IMR-90 (cell line): ENCODE measurements at places on chromosomes 4 and X.
A peak's percentile ranks its signal among the peaks of the same experiment; 100 is the strongest.

- DNase-seq, result peak; percentile 30
Measured at GRCh38 chr4:102819588-102820365, 7.6 kb downstream of the UBE2D3 start.

- no peak for DNase-seq
Measured at GRCh38 chr4:1060621-1061020, 49.2 kb downstream of the FGFRL1 start.

GRCh38 chrX:9378980-9379696, 85.7 kb upstream of the TBL1X start:
- DNase-seq, result peak; percentile 52

DNA sequence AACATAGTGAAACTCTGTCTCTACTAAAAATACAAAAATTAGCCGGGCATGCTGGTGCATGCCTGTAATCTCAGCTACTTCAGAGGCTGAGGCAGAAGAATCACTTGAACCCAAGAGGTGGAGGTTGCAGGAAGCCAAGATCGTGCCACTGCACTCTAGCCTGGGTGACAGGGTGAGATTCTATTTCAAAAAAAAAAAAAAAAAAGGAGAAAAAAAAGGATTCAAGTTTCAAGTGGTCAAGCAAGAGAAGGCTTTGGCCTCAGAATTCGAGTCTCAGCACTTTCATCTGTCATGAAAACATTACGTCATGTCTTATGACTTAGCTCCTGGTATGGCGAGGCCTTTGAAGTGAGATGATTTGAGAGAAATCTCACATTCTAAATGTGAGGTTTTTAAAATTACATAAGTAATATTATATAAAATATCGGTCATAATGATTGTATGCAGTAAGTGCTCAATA, 21.2 kb upstream of the DHRSX start:
- DNase-seq, result no peak

DNA sequence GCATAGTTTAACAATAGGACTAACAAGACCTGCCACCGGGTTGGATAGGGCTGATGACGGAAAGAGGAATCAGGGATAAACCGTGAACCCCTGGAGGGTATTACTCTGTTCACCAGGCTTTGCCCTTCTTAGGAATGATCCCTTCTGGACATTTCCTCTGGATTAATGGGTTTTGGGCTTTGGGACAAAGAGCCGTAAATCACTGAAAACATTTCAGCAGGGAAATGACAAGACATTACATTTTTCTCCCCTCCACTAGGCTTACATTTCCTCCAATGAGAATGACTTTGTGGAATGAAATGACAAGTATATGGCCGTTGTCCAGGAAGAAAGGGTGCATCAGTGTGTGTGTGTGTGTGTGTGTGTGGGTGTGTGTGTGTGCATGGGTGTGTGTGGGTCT, 25.9 kb upstream of the RBPJ start:
- DNase-seq, result no peak

- DNase-seq, result no peak
Measured at GRCh38 chr4:148110169-148110568, 332.0 kb downstream of the NR3C2 start.

DNA sequence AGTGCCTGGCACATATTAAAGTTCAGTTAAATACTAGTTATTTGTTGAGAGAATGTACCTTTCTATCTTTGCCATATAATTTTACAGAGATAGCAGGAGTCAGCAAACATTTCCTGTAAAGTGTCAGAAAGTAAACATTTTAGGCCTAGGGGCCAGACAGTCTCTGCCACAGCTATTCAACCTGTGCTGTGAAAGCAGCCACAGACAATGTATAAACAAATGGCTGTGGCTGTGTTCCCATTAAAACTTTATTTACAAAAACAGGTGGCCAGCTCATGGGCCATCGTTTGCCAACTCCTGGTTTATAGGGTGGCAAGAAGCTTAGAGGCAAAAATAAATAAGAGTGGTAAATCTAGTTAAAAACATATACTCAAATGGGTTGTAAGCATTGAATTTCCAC, 34.0 kb upstream of the BRS3 start:
- DNase-seq, result no peak

DNA sequence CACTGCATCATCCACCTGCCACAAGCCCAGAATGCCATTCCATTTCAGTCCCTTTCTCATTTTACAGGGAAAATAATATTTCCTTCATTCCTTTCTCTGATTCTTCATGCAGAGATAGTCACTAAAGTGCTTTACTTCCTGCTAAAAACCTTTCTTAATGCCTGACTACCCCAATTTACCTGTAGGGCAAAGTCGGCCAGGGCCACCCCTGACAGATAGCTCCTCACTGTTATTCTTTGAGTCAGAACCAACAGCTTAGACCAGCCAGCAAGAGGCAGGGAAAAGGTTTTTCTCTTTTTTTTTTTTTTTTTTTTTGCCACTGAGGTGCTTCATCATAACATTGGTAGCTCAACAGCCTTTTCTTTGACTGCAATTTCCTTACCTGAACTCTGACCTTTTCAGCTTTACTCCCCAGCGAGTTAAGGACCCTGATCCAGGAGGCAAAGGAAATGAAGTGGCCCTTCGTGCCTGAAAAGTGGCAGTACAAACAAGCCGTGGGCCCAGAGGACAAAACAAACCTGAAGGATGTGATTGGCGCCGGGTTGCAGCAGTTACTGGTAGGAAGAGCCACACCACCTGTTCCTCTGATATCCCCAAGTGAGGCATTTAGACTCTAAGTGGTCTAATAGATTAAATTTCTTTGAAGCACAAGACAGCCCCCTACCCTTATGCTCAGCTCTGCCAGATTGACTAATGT, 85.0 kb downstream of the ALPK1 start:
- no peak for DNase-seq

DNA sequence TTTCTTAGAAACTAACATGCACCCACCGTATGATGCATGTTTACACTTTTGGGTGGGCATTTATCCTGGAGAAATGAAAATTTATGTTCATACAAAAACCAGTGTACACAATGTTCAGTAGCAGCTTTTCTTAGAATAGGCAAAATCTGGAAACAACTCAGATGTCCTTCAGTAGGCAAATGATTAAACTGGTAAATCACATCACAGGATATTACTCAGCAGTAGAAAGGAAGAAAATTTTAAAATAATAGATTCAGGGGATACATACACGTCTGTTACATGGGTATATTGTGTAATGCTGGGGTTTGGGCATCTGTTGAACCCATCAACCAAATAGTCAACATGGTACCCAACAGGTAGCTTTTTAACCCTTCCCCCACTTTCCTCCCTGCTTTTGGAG, 25.2 kb upstream of the HSPA4L start:
- no peak for DNase-seq

DNA sequence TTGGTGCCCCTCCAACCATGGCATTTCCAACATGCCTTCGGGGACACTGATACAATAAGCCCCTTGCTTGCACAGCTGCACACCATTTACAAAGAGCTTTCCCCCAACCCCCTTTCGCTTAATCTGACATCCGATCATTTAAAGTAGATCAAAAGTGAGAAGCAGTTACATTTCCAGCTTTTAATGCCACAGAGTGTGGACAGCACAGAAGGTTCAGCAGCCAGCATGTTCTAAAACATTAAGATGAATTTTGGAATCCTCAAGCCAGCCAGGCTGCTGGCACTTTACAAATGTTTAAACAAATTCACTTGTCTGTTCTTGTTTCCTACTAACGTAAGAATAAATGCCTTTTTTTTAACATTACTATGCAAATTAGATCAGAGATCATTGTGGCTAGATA, 284.4 kb upstream of the LDB2 start:
- no peak for DNase-seq

GRCh38 chr4:58749206-58749605, 1639.0 kb upstream of the IGFBP7 start:
- DNase-seq, result no peak
